Activated naive CD8-positive, alpha-beta T cell treated with anti-CD3 and anti-CD28 coated beads, Interleukin-2, amount 10 ng/mL, durations not matched to agents 7 days and 5 days (primary cell): ENCODE measurements at places on chromosomes 3 and 15. TPM values are rescaled to one million over a fixed set of nuclear protein-coding genes. Genes with fewer than 3 reads are reported as not detected.

GRCh38 chr3:101249522-101249921 lies 70.9 kb downstream of the IMPG2 start:
- no peaks in the 10 kb centered on the region for H3K27me3 ChIP-seq
- H3K27ac ChIP-seq = no peak overlapping the region
- peaks cover 4% of the 10 kb centered on the region for H3K4me1 ChIP-seq
- peaks cover 16% of the 10 kb centered on the region for H3K36me3 ChIP-seq

- DNase-seq = no peak
- no peak overlapping the region for H3K27ac ChIP-seq
- no peaks in the 10 kb centered on the region for H3K36me3 ChIP-seq
- H3K27me3 ChIP-seq = peaks cover 12% of the 10 kb centered on the region
- H3K4me1 ChIP-seq = peaks cover 14% of the 10 kb centered on the region
Measured at GRCh38 chr3:183434992-183435391, 6.6 kb upstream of the MCF2L2 start.

DNA sequence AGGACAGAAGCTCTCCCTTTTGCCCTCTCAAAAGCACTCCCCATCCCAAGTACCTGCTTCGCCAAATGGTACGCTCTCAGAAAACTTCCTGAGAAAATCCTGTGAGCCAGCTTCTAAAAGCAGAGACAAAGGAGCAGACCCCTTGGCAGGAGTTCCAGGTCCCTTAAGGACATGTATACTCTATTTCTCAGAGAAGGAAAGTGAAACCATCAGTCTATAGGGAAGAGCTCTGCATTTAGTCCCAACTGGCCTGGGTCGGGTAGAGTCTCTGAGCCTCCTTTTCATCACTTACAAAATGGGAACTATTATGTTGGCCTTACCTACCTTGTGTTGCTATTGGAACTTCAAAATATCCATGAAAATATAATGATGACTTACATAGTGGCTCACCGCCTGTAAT lies 19.7 kb downstream of the DAPK2 start:
- H3K27ac ChIP-seq = peak overlapping the region; percentile 52
- H3K4me3 ChIP-seq = no peak overlapping the region
- H3K27me3 ChIP-seq = peaks cover 1% of the 10 kb centered on the region
- DNase-seq = no peak
- H3K36me3 ChIP-seq = no peaks in the 10 kb centered on the region

- no peaks in the 10 kb centered on the region for H3K36me3 ChIP-seq
- H3K27me3 ChIP-seq = peaks cover 4% of the 10 kb centered on the region
- H3K4me1 ChIP-seq = no peaks in the 10 kb centered on the region
Measured at GRCh38 chr15:89768071-89768500, 8.0 kb upstream of the MESP2 start.

CHRM5 gene
- total RNA-seq = not detected

GRCh38 chr15:32855942-32856341 lies 138.1 kb downstream of the GREM1 start:
- DNase-seq = no peak
- no peaks in the 10 kb centered on the region for H3K36me3 ChIP-seq
- peaks cover 3% of the 10 kb centered on the region for H3K27me3 ChIP-seq
- H3K27ac ChIP-seq = no peak overlapping the region
- no peak overlapping the region for H3K4me3 ChIP-seq

DNA sequence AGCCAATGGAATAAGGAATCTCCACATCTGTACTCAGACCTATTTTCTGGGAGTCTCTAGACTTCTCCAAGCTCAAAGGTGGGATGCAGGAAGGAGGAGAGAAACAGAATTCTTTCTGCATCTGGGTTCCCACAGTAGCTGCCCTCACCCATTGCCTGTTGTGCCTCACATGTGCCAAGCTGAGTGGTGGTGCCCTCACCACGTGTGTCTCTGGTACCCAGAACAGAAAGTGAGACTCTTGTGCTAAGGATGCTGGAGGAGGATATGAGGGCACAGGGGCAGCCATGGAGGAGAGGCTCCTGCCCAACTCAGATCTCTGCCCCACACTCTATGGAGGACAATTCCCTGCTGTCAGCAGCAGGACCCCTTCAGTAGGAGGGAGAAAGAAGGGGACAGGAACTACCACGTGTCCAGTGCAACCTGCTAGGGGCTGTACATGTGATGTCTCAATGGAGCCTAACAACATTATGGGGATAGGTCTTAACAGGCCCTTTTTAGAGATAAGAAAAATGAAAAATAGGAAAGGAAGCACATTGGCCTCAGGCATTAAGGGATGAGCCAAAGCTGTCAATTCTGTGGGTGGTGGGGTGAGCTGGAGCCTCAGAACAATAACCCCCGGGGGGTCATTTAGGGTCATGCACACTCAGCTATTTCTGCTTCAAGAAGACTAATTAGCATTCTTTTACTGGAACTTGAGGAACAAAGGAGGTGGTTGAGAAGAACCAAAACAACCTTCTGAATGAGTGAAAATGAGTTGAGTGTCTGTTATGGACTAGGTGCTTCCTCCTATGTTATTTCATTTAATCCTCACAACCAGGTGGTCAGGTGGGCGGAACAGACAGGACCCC lies 16.3 kb upstream of the NOX5 start:
- H3K4me3 ChIP-seq = no peak overlapping the region
- H3K36me3 ChIP-seq = no peaks in the 10 kb centered on the region
- H3K27ac ChIP-seq = no peak overlapping the region
- H3K27me3 ChIP-seq = peaks cover 4% of the 10 kb centered on the region

TNFAIP8L3 gene
- total RNA-seq = 0.20 TPM
